ENCODE measurements at places on chromosomes 12 and 14.

- no peaks in the 10 kb centered on the region for H3K36me3 ChIP-seq
- no peak overlapping the region for H3K4me3 ChIP-seq
- H3K27me3 ChIP-seq: no peaks in the 10 kb centered on the region
Measured at GRCh38 chr14:74080820-74081460, 3.3 kb downstream of the ALDH6A1 start.

DNA sequence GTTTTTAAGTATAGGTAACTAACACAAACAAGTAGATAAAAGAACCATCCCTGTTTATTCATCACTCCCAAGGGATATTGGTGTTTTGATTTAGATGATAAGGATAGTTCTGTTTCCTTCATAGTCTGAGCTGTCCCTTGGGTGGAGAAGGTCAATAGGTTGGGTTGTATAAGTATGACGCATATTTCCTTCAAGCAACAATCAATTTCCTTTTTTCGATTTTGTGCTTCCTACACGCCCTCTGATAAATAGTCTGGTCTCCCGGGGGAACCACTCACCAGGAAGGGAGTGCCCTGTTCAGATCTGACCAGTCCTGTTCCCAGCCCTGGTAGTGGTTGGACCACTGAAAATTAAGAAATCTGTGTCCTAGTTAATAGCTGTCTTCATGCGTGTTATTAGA is 378.8 kb upstream of the FAR2 start:
- no peak for DNase-seq
- no peaks in the 10 kb centered on the region for H3K36me3 ChIP-seq
- no peak overlapping the region for H3K4me3 ChIP-seq
- no peaks in the 10 kb centered on the region for H3K4me1 ChIP-seq
- H3K27ac ChIP-seq: no peak overlapping the region

DNA sequence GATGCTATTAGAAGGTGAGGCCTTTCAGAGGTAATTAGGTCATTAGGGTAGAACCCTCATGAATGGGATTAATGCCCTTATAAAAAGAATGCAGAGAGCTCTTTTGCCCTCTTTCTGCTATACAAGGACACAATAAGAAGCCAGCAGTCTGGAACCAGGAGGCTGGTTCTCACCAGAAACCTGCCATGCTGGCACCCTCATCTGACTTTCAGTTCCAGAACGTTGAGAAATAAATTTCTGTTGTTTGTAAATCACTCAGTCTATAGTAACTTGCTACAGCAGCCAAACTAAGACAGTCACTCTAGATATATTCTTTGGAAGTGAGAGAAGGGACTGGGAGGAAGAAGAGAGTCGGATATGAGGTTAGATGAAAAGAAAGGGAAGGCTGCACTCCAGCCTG is 125.0 kb upstream of the MYF6 start:
- no peak overlapping the region for H3K4me3 ChIP-seq
- H3K36me3 ChIP-seq: no peaks in the 10 kb centered on the region

DNA sequence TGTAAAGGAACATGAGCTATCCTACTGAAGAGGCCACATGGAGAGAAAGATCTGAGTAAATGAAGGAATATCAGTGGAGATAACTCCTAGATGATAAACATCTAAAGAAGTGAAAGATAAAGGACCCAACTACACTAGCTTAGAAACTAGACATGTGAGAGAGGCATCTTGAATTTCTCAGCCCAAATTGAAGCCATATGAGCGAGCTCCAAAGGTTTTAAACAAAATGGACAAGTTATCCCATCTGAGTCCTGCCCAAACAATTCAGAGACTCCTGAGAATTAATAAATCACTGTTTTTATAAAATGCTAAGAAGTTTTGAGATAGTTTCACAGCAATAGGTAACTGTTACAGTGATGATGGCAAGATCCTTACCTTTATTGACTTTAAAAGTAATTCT is 438.9 kb downstream of the NAV3 start:
- H3K27me3 ChIP-seq: no peaks in the 10 kb centered on the region
- no peak overlapping the region for H3K4me3 ChIP-seq
- DNase-seq: no peak
- no peaks in the 10 kb centered on the region for H3K4me1 ChIP-seq

- H3K27ac ChIP-seq: peak overlapping the region; percentile 93
- peaks cover 20% of the 10 kb centered on the region for H3K4me1 ChIP-seq
- H3K36me3 ChIP-seq: peaks cover 9% of the 10 kb centered on the region
- peak overlapping the region; percentile 86 for H3K4me3 ChIP-seq
Measured at GRCh38 chr12:7190268-7191055, 976 bp downstream of the PEX5 start.

DNA sequence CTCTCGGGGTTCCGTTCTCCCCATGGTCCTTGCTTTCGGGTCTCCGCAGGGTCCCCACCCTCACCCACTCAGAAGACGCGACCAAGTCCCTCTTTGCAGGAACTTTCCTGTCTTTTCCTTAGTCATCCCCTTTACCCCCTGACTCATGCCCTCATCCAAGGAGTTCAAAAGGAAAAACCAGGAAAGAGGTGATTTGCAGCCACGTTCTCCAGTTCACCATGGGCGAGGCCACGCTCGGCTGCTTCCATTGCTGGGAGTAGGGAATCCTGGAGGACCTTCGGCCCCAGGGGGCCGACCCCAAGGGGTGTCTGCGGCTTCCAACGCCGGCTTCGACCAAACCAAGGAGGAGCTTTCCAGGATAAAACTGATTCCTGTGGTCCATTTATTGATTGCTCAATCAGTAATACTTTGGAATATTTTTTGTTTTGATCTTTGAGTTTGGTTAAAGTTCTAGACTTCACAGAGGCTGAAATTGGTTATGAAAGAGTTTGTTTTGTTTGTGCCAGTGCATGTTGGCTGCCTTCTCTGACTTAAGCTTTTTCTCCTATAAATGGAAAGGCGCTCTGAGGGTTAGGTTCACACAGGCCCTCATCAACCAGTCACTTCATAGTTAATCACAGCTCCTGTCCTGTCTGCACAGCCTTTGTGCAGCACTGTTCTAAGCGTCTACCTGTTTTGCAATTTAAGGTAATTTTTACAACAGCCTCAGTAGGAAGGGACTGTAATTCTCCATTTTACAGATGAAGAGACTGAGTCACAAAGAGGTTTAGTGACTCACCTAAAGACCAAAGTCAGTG is 827 bp downstream of the ALDH2 start:
- peak overlapping the region; percentile 64 for H3K4me3 ChIP-seq
- H3K27me3 ChIP-seq: peaks cover 7% of the 10 kb centered on the region
- no peak overlapping the region for H3K27ac ChIP-seq
- no peaks in the 10 kb centered on the region for H3K36me3 ChIP-seq
- peak; percentile 14 for DNase-seq

DNA sequence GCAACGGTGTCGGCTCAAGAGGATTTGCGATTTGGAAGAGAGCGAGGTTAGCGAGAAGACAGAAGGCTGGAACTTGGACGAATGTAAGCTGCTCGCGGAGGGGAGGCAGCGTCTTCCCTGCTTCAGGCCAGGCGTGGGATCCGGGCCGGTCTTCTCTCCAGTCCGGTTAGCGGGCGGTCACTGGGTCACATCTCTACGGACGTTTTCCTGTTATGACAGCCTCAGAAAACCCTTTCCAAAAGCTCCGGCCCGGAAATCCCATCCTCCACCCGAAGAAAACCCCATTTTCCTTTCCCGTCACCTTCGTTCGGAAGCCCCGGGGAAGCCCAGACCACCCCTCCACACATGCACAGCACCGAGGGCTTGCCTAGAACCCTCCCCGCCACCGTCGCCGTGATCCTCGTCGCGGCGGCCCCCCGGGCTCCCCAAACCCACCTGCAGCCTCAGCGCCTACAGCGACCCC is 268 bp downstream of the NDUFB1 start:
- H3K27ac ChIP-seq: peak overlapping the region; percentile 94
- peak overlapping the region; percentile 94 for H3K4me3 ChIP-seq
- peaks cover 6% of the 10 kb centered on the region for H3K4me1 ChIP-seq
- peaks cover 3% of the 10 kb centered on the region for H3K36me3 ChIP-seq
- H3K27me3 ChIP-seq: no peaks in the 10 kb centered on the region

DNA sequence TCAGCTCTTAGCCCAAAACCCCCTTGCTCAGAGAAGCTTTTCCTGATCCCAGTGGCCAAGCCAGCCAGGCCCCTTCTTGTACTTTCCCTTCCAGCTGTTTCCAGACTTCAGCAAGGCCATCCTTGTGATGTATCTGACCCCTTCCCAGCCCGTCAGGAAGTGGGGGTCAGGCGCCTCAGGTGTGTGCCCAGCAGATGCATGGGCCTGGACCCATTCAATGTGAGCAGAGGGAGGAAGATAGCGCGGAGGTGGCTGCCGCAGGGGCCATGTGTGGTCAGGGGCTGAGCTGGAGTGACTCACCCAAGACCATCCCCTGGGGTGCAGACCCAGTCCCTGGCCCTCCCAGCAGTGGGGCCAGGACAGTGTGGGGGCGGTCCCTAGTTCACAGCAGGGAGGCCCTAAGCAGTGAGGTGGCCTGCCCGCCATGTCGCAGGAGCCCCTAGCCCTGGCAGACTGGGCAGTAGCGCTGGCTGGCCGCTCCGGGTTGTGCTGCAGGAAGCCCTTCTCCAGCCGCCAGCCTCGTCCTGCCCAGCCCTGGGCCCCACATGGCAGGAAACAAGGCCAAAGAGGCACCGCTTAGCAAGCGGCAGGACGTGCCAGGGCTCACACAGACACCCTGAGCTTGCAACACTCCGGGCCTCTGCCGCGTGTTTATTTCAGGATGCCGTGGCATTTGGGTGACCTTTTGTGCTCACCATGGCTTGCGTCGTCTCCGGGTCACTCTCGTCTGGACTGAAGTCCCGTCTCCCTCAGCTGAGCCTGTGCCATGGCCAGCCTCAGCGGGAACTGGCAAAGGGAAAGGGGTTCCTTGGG is 12.0 kb downstream of the ADSS1 start:
- no peaks in the 10 kb centered on the region for H3K36me3 ChIP-seq
- no peak overlapping the region for H3K27ac ChIP-seq
- no peak for DNase-seq
- H3K4me1 ChIP-seq: peaks cover 8% of the 10 kb centered on the region
- H3K4me3 ChIP-seq: no peak overlapping the region

DNA sequence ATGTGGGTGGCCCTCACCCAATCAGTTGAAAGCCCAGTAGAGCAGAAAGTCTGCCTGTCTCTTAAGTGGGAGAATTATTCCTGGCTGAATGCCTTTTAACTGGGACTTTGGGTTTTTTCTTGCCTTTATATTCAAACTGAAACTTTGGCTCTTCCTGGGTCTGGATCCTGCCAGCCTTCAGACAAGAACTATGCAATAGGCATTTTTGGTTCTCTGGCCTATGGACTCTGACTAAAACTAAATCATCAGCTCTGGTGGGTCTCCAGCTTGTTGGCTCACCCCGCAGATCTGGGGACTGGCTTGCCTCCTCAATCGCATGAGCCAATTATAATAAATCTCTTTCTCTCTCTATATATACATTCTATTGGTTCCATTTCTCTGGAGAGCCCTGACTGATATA is 173.0 kb upstream of the IGF1 start:
- no peak for DNase-seq
- no peaks in the 10 kb centered on the region for H3K36me3 ChIP-seq
- no peak overlapping the region for H3K27ac ChIP-seq
- no peak overlapping the region for H3K4me3 ChIP-seq
- no peaks in the 10 kb centered on the region for H3K27me3 ChIP-seq
